Right lung (tissue), 10 donors: ENCODE measurements at places on chromosomes 7 and 10. TPM values are rescaled to one million over a fixed set of nuclear protein-coding genes. Genes with fewer than 3 reads are reported as not detected.

Gene TMEM236
- 0.38 TPM for polyA plus RNA-seq

Gene GRM3
- polyA plus RNA-seq = 0.23 TPM

Gene CYP2C8
- 5.0 TPM for polyA plus RNA-seq

Gene CALCR
- not detected for polyA plus RNA-seq

Gene SEMA4G
- polyA plus RNA-seq = 36.4 TPM

Gene WDR91
- 65.3 TPM for polyA plus RNA-seq

Gene OR2A1
- 1.5 TPM for polyA plus RNA-seq

Gene PNLIPRP3
- not detected for polyA plus RNA-seq

Gene LIMK1
- polyA plus RNA-seq = 18.2 TPM

Gene NACAD
- polyA plus RNA-seq = 5.7 TPM

Gene MBL2
- polyA plus RNA-seq = 0.07 TPM

Gene GIMAP4
- 73.3 TPM for polyA plus RNA-seq

Gene IL15RA
- 4.3 TPM for polyA plus RNA-seq

Gene CHAT
- not detected for polyA plus RNA-seq

Gene NUTM2A
- 4.1 TPM for polyA plus RNA-seq

Gene TEX47
- not detected for polyA plus RNA-seq

Gene CEP55
- polyA plus RNA-seq = 10.2 TPM

Gene NYAP1
- 2.3 TPM for polyA plus RNA-seq

Gene ADRA2A
- polyA plus RNA-seq = 0.37 TPM

Gene ZNF862
- 25.3 TPM for polyA plus RNA-seq

Gene PAX4
- polyA plus RNA-seq = not detected

Gene AMPH
- 9.5 TPM for polyA plus RNA-seq

Gene TAS2R41
- polyA plus RNA-seq = not detected

Gene CELF2
- 73.4 TPM for polyA plus RNA-seq

Gene SPDYE1
- polyA plus RNA-seq = 2.1 TPM
